ENCODE measurements at places on chromosomes 1 and 21.

DNA sequence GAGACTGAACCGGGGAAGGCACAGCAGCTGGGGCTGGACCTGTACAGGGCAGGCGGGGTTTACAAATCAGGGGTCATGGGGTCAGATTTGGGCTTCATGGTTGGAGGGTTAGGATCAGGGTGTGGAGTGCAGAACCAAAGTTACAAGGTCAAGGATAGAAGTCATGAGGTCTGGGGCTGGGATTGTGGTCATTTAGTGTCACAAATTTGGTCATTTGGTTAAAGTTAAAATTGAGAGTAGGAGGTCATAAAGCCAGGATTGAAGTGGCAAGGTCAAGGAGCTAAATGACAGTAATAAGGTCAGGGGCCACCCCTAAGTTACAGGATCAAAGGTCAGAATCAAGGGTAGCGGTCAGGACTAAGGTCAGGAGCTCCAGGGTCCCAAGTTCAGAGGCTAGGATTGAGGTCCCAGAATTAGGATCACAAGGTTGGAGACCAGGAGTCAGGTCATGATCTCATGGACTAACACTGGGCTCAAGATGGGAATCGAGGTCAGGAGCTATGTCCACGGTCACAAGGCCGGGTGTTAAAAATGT is 20.4 kb downstream of the SERINC2 start:
- DNase-seq = no peak

DNA sequence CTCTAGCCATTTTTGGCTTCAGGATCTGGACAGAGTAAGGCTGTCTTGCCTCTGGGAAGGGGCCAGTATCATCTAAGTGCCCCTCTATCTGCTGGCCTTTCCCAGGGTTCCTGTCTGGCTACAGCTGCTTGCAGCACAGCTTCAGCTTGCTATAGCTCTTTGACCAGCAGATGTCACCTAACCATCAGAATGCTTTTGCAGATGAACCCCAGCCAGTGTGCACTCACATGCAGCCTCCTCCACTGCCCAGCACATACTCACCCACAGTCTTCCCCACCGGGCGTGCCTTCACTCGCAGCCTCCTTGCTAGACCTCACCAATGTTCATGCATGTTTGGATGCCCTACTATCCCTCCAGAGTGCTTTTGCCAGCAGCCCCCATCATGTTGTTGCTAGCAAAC is 769.0 kb downstream of the BRINP3 start:
- no peak for DNase-seq

GRCh38 chr1:25875856-25876692 is 566 bp upstream of the PAQR7 start:
- no peak for DNase-seq

DNA sequence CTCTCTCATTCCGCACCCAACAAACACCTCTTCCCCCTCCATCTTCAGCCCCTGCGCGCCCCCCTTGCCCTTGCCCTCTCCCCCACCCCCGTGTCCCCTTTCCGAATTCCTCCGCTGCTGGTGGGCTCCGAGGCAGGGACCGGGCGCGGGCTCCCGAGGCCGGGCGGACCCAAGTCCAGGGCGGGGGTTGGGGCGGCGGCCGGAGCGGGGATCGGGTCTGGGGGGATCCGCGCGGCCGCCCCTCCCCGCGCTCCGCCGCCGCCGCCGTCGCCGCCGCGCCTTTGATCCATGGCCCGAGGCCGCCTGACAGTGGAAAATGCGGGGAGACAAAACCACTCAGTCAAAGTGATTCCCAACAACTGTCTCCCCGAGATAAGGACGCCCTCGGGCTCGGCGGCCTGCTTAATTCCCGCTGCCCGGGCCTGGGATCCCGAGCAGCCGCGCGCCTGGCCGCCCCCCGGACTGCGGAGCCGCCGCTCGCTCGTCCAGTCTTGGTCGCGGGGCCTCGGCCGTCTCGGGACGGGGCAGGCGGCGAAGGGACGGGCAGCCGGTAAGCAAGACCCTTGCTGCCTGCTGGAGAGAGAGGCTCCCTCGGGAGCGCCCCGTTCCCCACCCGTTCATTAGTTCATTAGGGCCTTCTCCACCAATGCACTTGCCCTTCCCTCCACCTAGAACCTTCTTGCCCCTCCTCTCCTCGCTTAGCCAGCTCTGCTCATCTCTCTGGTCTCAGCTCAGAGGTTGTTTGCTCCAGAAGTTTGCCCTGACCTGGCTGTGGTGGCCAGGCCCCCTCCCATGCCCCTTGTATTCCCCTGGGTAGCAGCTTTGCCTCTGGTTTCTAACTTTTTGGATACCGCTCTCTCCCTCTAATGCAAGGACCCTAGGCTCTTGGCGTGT is 86.4 kb downstream of the PAX7 start:
- DNase-seq = no peak

DNA sequence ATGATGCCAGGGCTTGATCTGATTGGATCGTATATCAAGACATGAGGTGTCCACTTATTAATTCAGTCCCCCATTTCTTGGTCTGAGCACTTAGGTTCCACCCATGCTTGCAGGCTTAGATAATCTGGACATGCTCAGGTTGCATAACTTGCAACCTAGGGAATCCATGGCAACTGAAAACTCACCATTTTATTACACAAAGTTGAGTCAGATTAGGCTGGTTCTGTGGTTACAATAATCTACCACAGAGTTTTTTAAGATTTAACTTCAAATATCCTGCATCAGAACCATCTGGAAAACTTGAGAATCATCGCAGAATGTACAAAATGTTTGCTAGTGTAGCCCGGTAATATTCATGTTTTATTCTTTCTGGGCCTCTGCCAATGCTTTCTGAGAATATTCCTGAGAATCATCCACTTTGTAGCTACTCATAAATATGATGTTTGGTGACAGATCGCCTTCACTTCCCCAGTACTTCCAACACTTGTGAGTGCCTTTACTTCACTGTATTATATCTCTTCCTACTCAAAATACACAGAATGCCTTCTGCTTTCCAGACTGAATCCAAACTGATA is 707.2 kb upstream of the ADAMTS5 start:
- DNase-seq = no peak

- no peak for DNase-seq
Observed at GRCh38 chr1:228182296-228183030, 16.9 kb downstream of the IBA57 start.

GRCh38 chr21:15210235-15210678 is 145.5 kb upstream of the NRIP1 start:
- DNase-seq = no peak

DNA sequence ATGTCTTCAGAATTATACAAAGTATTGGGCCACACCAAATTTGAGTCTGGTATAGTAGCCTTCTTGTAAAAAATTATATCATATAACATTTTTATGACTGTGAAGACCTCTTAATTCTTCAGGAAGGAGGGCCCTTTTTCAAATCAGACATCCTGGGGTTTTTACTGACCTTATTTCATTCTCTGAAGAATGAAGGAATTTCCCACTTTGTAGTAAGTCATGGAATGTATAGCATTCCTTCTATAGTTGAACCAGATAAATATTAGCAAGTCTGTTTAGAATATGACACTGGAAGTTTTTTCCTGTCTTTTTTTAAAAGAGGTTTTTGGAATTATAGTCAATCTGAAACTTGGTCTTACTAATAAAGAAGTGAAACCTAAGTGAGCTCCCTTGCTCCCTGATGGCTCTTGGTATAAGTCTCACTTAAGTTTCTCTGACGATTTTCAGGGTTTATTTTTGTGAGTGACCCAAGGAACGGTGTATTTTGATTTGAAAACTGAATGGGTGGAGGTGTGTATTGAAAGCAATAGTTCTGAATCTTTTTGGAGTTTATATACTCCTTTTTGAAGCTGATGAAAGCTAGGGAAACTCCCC is 23.7 kb downstream of the SNX27 start:
- DNase-seq = no peak

DNA sequence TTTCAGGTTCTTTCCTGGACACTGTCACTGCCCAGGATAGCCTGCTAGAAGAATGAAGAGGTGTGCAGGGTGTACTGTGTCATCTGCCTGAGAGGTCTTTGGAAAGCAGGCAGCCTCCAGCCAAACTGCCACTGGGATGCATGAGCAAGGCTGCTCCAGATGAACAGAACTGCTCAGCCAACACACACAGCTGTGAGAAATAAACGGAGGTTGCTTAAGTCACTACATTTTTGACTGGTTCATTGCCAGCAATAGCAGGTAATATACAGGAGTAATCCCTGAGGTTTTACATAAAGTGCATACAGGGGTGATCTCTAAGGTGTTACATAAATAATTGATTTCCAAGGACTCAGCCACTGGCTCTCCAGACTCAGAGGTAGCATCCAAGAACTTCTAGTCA is 516.9 kb downstream of the BRINP3 start:
- DNase-seq = no peak

DNA sequence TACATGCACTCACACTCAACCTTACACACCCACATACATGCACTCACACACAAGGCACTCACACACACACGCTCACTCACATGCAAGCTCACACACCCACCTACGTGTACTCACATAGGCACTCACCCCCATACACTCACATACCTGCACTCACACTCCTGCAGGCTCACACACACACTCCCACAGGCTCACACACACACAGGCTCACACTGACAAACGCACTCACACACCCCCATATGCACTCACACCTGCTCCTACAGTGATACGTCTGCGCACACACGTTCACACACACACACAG is 19.1 kb upstream of the TMEM52 start:
- no peak for DNase-seq

DNA sequence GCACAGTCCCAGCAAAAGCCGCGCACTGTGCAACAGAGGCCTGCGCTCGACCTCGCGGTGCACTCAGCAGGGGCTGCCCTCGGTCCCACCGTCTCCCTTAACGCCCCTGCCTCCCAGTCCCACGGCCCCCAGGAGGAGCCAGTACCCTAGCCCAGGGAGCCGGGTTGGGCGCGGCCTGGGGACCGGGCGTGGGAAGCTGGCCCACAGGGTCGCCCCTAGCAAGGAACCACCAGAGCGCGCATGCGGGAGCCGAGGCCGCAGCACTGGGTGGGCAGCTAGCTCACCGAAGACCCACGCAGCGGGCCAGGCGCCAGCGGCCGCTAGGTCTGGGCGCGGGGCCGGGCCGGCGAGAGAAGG is 21.6 kb upstream of the ZNF678 start:
- DNase-seq = no peak
